ENCODE measurements at places on chromosomes 3 and 15. TPM values are rescaled to one million over a fixed set of nuclear protein-coding genes. Genes with fewer than 3 reads are reported as not detected.

The HHATL gene
- total RNA-seq, result not detected

The C2CD4A gene
- 0.73 TPM for total RNA-seq

The ATP13A4 gene
- 3.3 TPM for total RNA-seq

The ACVR2B gene
- 6.9 TPM for total RNA-seq

The DPPA4 gene
- total RNA-seq, result 1.5 TPM

The HRH1 gene
- 0.98 TPM for total RNA-seq

The CAV3 gene
- total RNA-seq, result not detected

The VPS13C gene
- 47.2 TPM for total RNA-seq

The APBA2 gene
- 12.8 TPM for total RNA-seq

The ASTE1 gene
- 8.2 TPM for total RNA-seq

The CD200R1 gene
- 1.4 TPM for total RNA-seq

The TMEM212 gene
- not detected for total RNA-seq

DNA sequence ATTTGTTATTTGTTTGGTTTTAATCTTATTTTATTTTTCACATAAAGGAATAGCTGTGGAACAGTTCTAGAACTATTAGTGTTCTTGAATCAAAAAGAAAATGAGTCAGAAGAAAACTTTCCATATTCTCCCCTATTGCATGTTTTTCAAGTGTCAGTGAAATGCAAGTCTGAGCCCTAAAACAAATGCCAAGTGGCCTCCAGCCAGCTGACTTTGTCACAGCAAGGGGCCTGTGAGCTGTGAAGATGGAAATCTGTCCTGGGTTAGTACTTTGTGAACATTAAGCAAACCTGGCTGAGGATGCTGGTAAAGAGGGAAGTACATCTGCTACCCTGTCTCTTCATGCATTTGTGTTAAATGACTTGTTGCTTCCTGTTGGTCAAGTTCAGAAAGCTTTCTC lies 14.2 kb downstream of the LRRC49 start:
- no peaks in the 10 kb centered on the region for H3K36me3 ChIP-seq
- no peaks in the 10 kb centered on the region for H3K4me1 ChIP-seq
- peaks cover 15% of the 10 kb centered on the region for H3K27me3 ChIP-seq
- H3K27ac ChIP-seq, result no peak overlapping the region
- H3K4me3 ChIP-seq, result no peak overlapping the region

GRCh38 chr3:170839518-170840100 lies 30.4 kb downstream of the RPL22L1 start:
- no peak overlapping the region for H3K27ac ChIP-seq
- H3K27me3 ChIP-seq, result peaks cover 17% of the 10 kb centered on the region
- H3K4me3 ChIP-seq, result no peak overlapping the region
- H3K4me1 ChIP-seq, result no peaks in the 10 kb centered on the region
- no peak for DNase-seq
- no peaks in the 10 kb centered on the region for H3K36me3 ChIP-seq

DNA sequence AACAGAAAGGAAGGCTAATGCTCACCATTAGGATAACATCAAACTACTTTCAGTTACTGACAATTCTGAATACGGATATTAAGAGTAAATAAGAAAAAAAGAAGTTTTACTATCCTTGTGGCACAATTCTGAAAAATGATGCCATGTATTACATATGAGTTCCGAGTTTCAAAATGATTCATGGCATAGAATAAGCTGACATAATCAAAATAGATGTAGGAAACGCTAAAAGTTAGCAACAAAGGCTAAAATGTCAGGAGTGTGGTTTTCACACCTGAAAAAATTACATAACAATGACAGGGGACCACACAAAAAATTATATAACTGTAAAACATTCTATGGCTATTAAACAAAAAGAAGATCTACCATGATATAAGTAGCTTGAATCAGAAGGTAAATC lies 1131.9 kb downstream of the OTOL1 start:
- H3K36me3 ChIP-seq, result no peaks in the 10 kb centered on the region
- no peak overlapping the region for H3K4me3 ChIP-seq
- no peak for DNase-seq
- no peaks in the 10 kb centered on the region for H3K4me1 ChIP-seq

GRCh38 chr3:66380200-66380932 lies 120.5 kb downstream of the LRIG1 start:
- H3K27me3 ChIP-seq, result no peaks in the 10 kb centered on the region
- no peak overlapping the region for H3K27ac ChIP-seq
- peaks cover 8% of the 10 kb centered on the region for H3K4me1 ChIP-seq
- DNase-seq, result no peak
- peaks cover 84% of the 10 kb centered on the region for H3K36me3 ChIP-seq

DNA sequence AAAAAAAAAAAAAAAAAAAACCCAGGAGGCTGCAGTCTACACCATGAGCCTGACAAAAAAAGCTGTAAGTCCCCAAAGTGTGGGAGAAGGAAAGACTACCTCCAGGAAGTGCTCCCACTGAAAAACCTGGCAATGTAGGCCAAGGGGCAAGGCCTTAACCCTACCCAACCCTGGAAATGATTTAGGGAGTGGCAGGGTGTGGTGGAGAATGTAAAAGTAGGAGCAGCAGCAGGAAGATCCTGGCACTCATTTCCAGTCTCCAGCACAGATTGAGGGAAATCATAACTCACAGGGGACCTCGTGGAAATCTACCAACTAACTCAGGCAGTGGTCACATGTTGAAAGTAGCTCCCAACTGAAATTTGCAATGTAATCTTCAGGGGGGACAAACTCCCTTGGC lies 839.5 kb downstream of the EPHA3 start:
- no peak for DNase-seq
- no peaks in the 10 kb centered on the region for H3K36me3 ChIP-seq
- H3K4me1 ChIP-seq, result no peaks in the 10 kb centered on the region
- H3K27me3 ChIP-seq, result no peaks in the 10 kb centered on the region
- no peak overlapping the region for H3K4me3 ChIP-seq

GRCh38 chr3:23710555-23710954 lies 95.2 kb upstream of the UBE2E1 start:
- H3K27me3 ChIP-seq, result peaks cover 2% of the 10 kb centered on the region
- no peaks in the 10 kb centered on the region for H3K36me3 ChIP-seq
- no peak overlapping the region for H3K4me3 ChIP-seq
- no peak overlapping the region for H3K27ac ChIP-seq
- H3K4me1 ChIP-seq, result no peaks in the 10 kb centered on the region

- H3K4me1 ChIP-seq, result no peaks in the 10 kb centered on the region
- DNase-seq, result no peak
- H3K27ac ChIP-seq, result no peak overlapping the region
- peaks cover 2% of the 10 kb centered on the region for H3K27me3 ChIP-seq
- no peak overlapping the region for H3K4me3 ChIP-seq
- H3K36me3 ChIP-seq, result no peaks in the 10 kb centered on the region
Measured at GRCh38 chr15:47857776-47858167, 140.5 kb downstream of the SEMA6D start.

DNA sequence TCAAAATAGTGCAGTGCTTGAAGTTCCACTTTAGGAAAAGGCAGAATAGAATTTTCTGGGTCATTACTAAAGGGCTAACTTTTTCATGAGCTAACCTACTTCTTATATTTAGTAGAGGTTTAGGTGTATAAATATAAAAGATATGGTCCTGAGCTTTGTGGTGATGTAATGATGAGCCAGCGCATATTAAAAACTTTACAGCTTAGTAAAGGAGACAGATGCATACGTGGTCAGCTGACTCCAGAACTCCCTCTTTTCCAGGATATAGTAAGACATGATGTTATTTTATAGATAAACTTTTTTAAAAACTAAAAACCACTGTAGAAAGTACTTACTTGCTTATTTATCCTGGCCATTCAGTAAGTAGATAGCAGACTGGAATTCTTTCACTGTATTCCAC lies 895.0 kb downstream of the CADM2 start:
- H3K4me3 ChIP-seq, result no peak overlapping the region
- DNase-seq, result no peak
- no peaks in the 10 kb centered on the region for H3K27me3 ChIP-seq
- H3K36me3 ChIP-seq, result no peaks in the 10 kb centered on the region
- no peaks in the 10 kb centered on the region for H3K4me1 ChIP-seq
- no peak overlapping the region for H3K27ac ChIP-seq

DNA sequence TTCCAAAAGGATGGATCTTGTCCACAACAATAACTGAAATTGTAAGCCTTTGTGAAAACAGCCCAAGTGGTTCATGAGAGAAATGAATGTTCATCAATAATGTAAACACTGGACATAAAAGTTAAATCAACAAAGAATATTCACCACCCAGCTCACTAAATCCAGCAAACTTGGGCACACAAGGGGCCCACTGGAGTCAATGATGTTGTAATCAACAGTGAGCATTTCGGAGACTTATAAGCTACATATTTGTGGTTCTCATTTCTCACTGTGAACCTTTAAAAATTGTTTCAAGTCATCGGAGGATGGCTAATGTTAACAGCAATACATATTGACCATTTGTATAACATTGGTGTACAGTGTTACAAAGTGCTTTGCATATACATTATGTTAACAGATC lies 63.1 kb downstream of the VGLL4 start:
- peaks cover 45% of the 10 kb centered on the region for H3K4me1 ChIP-seq
- peaks cover 7% of the 10 kb centered on the region for H3K36me3 ChIP-seq
- no peak overlapping the region for H3K4me3 ChIP-seq
- DNase-seq, result no peak
- H3K27me3 ChIP-seq, result no peaks in the 10 kb centered on the region
- H3K27ac ChIP-seq, result no peak overlapping the region

GRCh38 chr15:78717956-78718656 lies 77.1 kb upstream of the CHRNB4 start:
- DNase-seq, result no peak

- peaks cover 46% of the 10 kb centered on the region for H3K4me1 ChIP-seq
- peak overlapping the region; percentile 84 for H3K27ac ChIP-seq
- H3K27me3 ChIP-seq, result no peaks in the 10 kb centered on the region
- no peak overlapping the region for H3K4me3 ChIP-seq
- peaks cover 70% of the 10 kb centered on the region for H3K36me3 ChIP-seq
Measured at GRCh38 chr3:10122724-10123123, 7.2 kb downstream of the BRK1 start.

DNA sequence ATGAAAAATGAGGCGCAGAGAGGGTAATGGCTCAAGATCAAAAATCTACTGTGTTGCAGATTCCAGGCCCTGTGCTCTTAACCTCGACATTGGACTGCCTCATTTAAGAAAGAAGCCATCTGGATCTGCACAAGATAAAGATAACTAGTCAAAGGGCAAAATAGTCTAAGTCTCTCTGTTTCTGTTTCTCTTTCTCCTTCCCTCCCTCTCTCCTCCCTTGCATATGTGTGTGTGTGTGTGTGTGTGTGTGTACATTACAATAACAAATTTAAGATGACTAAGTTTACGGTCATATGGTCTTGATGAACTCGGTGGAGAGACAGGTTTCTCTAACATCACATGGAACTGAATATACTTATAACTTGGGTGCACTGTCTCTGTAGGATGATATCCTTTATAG lies 69.2 kb downstream of the MEIS2 start:
- H3K4me1 ChIP-seq, result no peaks in the 10 kb centered on the region
- no peak overlapping the region for H3K4me3 ChIP-seq
- peaks cover 3% of the 10 kb centered on the region for H3K27me3 ChIP-seq

DNA sequence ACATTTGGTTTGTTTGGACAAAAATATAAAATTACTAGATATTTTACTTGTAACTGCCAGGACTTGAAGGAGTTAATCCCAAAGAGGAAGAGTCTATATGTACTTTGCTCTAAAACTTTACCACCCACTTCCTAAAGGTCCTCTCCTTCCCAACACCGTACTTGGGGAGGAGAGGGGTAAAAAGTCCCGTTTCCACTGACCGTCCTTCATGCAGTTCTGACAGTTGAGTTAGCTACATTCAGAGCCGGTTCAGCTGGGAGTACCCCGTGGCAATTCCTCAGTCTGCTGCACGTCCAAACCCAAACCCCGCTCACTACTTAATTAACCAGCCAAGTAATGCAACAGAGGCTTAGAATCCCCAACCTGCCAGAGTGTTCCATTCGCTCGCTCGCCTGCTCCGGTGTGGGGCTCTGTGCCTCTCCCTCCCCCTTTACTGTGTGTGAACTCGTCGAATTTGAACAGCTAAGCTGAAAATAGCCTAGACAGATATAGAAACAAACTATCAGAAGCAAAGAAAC lies 519.7 kb downstream of the FOXP1 start:
- H3K4me1 ChIP-seq, result peaks cover 63% of the 10 kb centered on the region
- no peak overlapping the region for H3K27ac ChIP-seq
- no peaks in the 10 kb centered on the region for H3K27me3 ChIP-seq
- H3K36me3 ChIP-seq, result peaks cover 24% of the 10 kb centered on the region

GRCh38 chr3:4763604-4764247 lies 215.5 kb upstream of the BHLHE40 start:
- H3K27ac ChIP-seq, result no peak overlapping the region
- peaks cover 70% of the 10 kb centered on the region for H3K36me3 ChIP-seq
- no peak overlapping the region for H3K4me3 ChIP-seq
- no peaks in the 10 kb centered on the region for H3K27me3 ChIP-seq
- H3K4me1 ChIP-seq, result peaks cover 3% of the 10 kb centered on the region

GRCh38 chr3:183151086-183151485 lies 11.4 kb downstream of the LAMP3 start:
- no peak overlapping the region for H3K27ac ChIP-seq
- DNase-seq, result no peak
- H3K4me3 ChIP-seq, result no peak overlapping the region

DNA sequence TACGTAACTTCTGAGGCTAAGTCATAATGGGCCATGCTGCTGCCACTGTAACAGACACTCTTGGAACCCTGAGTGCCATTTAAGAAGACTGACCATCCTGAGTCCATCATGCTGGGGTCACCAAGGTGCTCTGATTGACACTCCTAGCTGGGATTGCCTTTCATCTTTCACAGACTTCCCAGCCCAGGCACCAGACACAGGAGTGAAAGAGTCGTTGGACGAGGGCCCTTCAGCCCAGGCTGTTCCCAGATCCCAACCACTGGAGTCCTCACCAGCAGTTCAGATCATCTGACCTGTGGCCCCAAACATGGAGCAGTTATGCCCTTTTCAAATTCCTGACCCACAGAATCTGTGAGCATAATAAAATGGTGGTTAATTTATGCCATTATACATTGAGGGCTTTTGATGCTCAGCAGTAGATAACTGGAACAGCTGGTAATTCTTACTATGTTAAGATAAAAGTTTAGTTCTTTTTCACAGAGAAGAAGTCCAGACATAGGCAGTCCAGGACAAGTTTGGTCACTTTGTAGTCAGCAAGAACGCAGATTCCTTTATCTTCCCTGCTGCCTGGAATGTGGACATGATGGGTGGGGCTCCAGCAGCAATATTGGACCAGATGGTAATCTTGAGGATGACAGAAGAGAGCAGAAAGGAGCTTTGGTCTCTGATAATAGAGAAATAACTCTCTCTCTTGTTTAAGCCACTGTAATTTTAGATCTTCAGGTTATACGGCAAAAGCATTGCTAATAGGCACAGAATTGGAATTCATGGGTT lies 7.3 kb upstream of the EHD4 start:
- DNase-seq, result no peak
- H3K4me3 ChIP-seq, result no peak overlapping the region
- no peaks in the 10 kb centered on the region for H3K36me3 ChIP-seq
- H3K27ac ChIP-seq, result no peak overlapping the region

GRCh38 chr3:119765239-119765638 lies 16.7 kb upstream of the NR1I2 start:
- H3K4me3 ChIP-seq, result no peak overlapping the region
- DNase-seq, result no peak
- no peaks in the 10 kb centered on the region for H3K36me3 ChIP-seq

- no peaks in the 10 kb centered on the region for H3K36me3 ChIP-seq
- no peak overlapping the region for H3K27ac ChIP-seq
- H3K27me3 ChIP-seq, result peaks cover 3% of the 10 kb centered on the region
- H3K4me1 ChIP-seq, result no peaks in the 10 kb centered on the region
- DNase-seq, result no peak
Measured at GRCh38 chr15:45102226-45102625, 11.7 kb downstream of the DUOX2 start.

All from activated CD4-positive, alpha-beta T cell treated with anti-CD3 and anti-CD28 coated beads for 36 hours (primary cell).